ENCODE measurements at places on chromosomes 6 and 20. TPM values are rescaled to one million over a fixed set of nuclear protein-coding genes. Genes with fewer than 3 reads are reported as not detected.

GRCh38 chr6:25060522-25060921 lies 124.8 kb upstream of the RIPOR2 start:
- DNase-seq = no peak

DNA sequence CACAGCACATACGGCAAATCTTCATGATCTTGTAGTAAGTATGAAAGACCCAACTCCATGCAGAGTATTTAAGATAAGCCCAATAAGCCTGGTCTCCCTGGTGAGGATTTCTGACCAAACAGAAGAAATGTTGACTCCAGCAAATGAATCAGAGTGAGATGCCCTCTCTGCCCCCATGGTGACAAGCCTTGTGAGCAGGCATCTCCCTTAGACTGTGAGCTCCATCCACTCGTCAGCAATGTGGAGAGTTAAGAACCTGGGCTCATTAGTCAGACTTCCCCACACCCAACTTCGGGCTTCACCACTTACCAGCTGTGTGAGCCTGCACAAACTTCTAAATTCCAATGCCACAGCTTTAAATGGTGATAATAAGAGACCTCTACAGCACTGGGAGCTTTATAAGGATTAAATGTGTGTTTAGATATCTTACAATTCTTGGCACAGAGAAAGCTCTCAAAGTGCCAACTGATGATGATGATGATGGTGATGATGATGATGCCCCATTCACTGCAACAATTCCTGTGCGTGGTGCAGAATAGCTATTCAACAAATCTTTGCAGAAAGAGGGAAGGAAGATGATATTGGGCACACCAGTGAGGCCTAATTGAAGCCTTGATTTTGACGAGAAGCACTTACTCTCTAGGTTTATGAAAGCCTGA lies 253.4 kb upstream of the TAB2 start:
- DNase-seq = no peak

DNA sequence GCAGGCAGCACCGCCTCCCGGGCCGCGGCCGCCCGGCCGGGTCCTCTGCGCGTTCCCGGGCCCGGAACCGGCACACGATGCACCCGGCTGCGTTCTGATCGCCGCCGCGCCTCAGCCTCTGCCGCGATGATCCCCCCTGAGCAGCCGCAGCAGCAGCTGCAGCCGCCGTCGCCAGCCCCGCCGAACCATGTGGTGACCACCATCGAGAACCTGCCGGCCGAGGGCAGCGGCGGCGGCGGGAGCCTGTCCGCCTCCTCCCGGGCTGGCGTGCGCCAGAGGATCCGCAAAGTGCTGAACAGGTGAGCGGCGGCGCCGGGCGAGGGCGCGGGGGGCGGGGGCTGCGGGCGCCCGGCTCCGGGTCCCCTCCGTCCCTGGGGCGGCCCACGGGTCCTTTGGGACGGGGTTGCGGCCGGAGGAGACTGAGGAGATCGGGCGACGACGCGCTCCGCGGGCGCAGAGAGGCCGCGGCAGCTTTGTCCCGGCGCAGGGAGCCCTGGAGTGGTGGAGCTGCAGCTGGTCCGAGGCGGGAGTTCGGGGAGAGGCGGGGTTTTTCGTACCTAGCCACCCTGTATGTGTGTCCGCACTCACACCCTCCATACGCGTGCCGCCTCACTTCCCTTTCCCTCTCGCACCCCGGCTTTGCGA lies 659 bp downstream of the SLC35F1 start:
- DNase-seq = no peak

DNA sequence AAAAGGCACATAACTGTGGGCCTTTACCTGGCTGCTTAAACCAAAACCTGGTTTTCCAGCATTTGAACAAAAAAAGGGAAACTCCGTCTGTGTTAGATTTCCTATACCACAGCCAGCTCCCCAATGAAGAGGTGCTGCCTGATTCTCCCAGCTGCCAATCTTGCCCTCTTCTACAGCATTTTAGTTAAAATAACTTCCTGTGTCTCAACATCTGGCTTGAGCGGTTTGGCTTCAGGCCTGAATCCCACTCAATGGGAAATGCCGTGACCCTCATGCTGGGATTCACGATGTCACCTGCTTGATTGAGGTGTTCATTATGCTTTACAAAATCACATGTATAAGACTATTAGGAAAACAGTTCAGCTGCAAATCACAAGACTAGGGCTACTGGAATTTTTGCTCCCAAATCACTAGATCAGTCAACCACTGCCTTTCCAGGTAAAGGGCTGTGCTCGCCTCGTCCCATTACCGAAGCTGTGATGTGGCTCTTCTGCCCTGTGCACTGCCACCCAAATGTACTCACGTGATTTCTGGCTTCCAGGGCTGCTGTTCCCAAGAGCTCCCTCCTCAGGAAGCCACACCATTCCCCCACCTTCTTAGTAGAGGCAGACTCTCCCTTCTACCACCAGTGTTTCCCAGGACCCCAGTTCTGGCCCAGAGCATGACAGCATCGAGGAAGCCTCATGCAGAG lies 94.6 kb downstream of the PSMG4 start:
- DNase-seq = no peak

Gene HLA-DPB1
- 58.2 TPM for total RNA-seq

DNA sequence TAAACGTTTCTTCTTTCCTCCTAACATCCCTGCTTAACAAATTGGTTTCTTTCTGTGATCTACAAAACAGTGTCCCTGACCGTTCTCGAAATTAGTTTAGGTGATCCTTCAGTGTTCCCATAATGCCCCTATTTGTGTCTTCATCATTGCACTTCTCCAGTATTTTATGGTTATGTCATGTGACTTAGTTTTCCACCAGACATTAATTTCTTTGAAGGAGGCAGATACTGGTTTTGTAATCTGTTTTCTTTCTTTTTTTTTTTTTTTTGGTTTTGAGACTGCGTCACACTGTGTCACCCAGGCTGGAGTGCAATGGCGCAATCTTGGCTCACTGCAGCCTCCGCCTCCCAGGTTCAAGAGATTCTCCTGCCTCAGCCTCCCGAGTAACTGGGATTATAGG lies 49.2 kb downstream of the FAM217A start:
- DNase-seq = no peak

DNA sequence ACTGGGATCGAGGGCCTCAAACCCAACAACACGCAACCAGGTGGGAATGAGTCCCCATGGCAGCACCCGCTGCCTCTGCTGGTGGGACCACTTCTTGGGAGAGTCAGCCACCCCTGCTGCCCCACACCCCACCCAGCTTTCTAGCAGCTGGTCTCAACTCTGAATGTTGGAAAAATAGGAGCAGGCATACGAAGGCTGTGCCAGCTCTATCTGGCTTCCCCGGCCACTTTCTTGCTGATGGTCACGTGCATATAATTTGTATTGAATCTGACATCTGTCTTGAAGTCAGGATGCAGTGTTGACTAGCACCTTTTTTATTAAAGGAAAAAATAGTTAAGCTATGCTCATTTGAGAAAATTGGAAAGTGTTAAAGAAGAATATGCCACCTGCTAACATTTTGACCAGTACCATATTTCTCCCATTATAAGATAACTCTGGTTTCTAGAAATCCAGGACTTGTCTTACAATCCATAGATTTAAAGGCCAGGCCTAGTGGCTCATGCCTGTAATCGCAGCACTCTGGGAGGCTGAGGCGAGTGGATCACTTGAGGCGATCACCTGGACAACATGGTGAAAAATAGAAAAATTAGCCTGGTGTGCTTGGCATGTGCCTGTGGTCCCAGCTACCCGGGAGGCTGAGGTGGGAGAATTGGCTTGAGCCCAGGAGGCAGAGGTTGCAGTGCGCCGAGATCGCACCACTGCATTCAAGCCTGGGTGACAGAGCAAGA lies 26.9 kb upstream of the MAPRE1 start:
- DNase-seq = no peak

- DNase-seq = no peak
Observed at GRCh38 chr6:89454300-89454699, 21.3 kb downstream of the ANKRD6 start.

- DNase-seq = no peak
Observed at GRCh38 chr20:23128461-23129125, 42.5 kb upstream of the CD93 start.

Gene NKAIN2
- total RNA-seq = 1.8 TPM

DNA sequence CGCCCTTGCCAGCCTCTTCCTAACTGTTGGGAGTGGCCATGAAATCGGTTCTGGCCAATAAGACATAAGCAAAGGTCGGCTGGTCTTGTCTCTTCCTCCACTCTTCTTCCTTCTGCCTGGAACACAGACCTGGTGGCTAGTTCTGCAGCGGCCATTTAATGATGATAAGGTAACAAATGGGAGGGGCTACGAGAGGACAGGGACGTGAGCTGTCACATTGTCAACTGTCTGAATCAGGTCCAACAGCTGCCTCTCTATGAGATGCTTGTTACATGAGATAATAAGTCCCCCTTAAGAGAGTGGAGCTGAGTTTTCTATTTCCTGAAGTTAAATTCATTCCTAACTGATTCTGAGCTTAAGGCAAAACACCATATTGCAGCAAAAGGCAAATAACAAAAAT lies 12.5 kb upstream of the TMEM242 start:
- no peak for DNase-seq

DNA sequence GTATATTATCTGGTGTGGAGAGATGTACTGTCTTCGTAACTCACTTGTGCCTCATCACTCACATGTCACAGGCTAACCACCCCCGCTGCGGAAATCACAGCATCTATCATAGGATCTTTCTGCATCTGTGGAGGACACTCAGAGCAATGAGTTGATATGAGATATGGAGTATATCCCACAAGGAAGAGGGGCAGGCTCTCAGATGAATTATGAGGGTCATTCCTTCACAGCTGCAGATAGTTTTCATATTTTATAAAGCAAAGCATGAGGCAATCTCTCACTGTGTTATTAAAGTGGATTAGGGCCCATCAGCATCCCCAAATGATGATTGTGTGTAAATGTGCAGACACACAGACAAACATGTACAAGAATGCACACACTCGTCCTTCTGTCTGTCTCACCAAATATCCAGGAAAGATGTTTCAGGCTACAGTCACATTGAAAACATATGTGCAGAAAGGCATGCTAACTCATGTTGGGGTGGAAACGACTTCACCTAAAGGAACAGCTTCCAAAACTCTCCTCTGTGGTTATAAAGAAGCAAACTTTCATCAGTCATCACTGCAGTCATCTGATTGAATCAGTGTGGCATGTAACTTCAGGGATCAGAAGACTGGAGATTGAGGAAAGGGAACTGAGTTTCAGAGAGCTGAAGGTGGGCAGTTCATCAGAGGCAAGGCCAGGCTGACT lies 164.7 kb downstream of the FOXC1 start:
- DNase-seq = no peak

Gene NMBR
- not detected for total RNA-seq

Gene ECT2L
- total RNA-seq = 0.33 TPM

Gene BPIFA1
- not detected for total RNA-seq

DNA sequence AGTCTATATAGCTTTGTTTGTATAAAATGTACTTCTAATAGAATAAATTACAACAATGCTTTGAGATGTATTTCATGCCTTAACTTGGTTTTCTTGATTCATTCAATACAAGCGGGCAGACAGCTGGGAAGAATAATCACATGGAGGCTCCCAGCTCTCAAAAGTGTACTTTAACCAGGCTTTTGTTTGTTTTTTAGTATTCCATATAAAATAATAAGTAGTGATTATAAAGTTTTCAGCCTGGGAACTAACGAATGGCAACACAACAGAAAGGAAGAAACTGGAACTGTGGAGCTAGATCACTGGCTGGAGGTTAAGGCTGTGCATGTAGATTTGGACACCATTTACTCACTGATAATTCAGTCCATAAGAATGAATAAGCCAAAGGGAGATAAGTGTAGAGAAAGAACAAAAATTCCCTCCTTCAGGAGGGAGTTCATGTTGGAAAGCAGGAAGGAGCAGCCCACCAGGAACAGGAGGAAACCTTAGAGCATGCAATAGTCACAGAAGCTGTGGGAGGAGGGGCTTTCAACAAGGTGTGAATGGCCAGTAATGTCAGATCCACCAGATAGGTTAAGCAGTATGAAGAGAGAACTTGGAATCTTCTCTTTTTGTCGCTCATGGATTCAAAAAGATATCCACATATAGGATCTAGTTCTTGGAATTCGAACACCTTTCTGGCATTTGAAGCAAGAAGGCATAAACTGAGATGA lies 41.2 kb upstream of the SLC35D3 start:
- no peak for DNase-seq

DNA sequence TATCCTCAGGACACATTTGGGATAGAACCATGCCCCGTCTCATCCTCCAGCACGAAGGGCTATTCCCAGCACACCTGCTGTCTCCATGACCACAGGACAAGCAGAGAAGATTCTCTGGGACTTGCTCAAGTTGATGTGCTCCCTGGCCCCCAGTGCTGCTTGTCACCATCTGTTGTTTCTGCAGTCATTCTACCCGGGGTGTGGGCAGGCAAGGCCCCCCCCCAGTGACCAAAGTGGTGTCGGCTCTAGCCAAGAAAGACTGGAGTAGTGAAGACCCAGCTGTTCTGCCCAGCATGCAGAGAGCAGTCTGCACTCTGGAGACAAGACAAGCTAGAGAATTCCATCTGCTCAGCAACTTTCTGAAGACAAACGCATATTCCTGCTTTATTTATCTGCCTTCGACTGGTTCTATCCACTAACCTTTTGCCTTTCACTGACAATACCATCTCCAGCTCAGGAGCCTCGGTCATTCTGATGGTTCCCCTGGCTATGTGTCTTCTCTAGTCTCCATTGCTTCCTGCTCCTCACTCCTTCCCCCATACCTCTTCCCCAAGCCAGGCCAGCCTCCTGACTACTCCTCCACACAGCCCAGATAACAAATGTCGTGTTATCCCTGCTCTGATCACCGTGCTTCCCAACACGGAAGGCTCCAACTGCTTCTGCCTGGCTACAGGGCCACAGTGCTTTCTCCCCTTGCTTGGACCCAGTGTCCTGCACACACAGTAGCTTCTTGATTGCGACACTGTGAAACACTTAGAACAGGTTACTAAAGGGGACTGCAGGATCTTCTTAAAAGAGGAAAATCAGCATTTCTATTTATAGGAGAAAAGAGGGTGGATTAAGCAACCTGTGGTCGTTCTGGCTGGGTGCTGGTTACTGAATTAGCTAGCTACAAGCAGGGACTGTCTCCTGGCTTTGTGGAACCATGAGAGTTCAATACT lies 86.7 kb upstream of the EMILIN3 start:
- no peak for DNase-seq

DNA sequence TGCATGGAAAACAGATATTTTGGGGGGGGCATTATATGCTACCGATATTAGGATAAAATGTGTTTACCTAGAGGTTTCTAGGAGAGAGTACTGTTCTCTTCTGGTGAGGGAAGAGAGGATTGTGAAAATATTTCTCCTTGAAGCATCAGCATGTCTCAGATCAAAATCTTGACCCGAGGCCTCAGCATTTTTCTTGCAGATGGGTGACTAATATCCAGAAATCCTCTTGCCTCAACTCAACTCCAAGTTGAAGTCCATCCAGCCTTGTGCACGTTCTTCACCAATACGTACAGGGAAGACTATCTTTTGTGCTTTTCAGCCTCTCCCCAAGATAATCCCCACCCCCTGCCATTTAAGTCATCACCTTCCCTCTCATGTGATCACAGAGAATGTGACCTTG lies 59.5 kb downstream of the PRND start:
- DNase-seq = no peak

GRCh38 chr20:37519508-37520418 lies 1.3 kb upstream of the NNAT start:
- DNase-seq = no peak

Gene SLC12A5
- not detected for total RNA-seq
